ENCODE measurements at places on chromosomes 5 and 9.

DNA sequence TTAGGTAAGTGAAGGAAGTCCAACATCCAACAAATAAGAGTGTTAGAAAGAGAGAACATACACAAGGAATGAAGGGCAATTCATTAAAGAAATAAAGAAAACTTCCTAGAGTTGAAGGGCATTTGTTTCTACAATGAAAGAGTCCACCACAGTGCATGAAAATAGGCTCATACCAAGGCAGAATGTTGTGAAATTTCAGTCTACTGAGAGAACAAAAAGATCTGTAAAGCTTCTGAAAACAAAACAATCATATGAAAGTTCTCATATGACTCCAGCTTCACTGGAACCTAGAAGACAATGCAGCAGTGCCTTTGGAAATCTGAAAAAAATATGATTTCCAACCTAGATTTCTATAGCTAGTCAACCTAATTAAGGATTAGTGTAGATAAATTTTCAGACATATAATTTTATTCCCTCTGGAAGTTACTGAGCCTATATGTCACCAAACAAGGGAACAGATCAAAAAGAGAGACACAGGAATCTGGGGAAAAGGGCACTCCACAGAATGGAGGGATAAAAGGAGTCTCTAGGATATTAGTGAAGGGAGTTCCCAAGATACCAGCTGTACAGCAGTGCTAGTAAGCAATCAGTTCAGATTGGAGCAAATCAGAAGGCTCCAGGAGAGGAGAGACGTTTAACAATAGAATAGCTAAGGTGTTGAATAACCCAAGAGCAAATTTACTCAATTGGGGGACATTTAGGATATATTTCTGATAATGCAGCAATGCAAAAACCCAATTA, 5.8 kb downstream of the C5orf58 start:
- DNase-seq = no peak

DNA sequence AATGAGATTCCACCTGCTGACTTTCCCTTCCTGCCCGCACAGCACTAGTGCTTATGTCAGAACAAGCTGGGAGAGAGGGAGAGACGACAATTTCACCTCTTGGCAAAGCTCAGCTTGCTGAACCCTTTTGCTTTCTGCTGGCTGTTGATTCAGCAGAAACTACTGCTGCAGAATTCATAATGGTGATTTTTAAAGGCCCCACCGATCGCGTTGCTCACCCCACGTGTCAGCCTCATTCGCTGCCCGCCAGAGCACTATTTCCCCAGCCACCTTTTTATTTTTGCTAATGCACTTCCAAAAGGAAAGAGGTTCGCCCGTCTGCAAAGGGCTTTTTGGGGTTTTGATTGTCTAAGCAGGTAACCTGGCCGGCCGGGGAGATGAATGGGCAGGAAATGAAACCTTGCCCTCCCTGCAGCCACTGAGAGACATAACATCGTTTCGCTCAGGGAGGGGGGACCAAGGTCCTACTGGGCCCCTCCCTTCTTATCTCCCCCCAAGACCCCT, 1.3 kb downstream of the PPP2R2B start:
- DNase-seq = no peak

DNA sequence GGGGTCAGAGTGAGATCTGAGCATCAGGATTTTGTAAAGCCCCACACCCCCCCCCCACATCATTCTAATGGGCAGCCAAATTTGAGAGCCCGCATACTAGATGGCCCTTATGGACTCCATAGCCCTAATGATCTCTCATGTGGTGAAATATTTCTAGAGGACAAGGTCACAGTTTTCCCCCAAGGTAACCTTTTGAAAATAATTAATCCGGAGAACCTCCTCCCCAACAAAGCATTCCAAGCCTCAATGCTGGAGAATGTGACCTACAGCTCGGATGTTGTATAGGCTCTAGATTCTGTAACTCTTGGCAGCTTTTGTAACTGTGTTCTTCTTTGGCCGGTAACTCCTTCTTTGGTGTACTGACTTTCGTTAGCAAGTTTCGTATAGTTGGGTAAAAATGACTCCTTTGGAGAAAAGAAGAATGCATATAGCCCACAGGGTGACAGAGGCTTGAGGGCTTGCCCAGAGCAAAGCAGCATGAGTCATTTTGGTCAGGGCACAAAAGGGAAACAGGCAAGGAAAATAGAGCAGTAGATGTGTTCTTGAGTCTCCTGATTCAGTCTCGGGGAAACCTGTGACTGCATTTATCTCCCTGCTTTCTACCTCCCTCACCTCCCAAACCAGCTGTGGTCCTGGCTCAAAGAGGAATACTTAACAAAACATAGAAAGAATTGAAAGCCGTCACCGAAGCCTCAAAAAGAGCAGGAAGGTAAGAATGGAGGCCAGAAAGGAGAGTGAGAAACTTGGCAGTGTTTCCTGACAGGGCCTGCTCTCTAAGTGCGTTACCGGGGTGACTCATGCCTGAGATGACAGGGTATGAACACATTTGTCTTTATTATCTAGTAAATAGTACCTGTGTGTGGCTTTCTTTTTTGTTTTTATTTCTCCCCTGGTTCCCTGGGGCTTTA, 6.6 kb upstream of the XPA start:
- DNase-seq = no peak

DNA sequence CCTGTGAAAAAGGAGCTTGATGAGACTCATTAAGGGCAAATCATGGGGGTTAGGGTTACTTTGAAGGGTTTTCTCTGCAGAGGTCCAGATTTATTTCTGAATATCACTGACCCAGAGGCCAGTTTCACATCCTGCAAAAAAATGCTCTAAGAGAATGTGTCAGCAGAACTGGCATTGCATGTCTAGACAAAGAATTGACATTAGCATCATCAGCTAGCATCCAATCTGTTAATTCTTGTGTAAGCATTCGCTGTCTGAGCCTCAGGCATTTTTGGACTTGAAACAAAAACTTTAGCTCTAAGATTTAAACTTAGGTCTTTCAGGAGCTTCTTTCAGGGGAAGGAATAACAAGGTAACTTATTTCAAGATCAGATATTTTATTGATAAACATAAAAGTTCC, 187.9 kb upstream of the ELL2 start:
- no peak for DNase-seq

DNA sequence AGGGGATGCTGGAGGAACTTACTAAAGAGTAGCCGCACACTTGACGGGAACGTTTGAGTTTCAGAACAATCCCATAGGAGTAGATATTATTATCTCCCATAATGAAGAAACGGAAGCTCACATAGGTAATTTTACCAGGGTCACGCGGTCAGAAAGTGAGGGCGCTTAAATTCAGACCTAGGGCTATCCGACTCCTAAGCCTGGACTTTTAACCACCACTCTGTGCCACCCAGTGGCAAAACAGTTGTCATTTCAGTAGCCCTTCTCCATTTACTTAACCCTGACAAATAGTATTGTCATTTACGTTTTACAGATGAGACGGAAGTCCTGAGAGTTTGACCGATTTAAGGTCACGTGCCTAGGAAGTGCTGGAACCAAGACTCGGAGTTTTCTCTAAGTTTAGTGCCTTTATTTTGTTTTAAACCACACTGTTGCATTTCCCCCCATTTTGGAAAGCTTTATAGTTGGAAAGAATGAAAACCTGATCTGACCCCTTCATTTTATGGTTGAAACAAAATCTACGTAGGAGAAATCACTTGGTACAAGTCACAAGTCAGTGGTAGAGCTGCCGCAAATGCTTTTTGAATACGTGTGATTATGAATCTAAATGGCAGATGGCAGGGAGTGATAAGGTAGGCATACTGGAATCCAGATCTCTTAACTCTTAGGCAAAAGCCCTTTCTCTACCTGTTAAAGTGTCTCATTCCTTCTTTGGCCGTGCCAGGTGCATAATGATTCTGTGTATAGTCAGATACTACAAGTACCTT, 650 bp downstream of the MRRF start:
- DNase-seq = no peak

DNA sequence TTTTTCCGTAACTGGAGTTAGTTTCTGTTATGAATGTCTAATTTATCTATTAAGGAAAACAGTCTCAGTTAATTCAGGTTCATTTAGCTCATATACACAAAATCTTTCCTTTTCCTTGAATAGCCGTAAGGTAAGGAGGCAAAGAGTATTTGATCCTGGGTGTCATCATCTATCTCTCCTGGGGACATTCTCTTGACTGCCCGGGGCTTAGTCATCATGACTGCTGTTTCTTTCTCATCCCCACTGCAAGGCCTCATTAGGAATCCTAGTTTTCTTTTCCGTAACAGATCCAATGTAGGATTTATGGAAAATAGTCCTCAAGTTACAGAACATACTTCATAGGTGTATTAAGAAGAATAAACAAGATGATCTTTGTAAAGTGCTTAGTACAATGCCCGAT, 134.9 kb upstream of the CHD1 start:
- DNase-seq = no peak

DNA sequence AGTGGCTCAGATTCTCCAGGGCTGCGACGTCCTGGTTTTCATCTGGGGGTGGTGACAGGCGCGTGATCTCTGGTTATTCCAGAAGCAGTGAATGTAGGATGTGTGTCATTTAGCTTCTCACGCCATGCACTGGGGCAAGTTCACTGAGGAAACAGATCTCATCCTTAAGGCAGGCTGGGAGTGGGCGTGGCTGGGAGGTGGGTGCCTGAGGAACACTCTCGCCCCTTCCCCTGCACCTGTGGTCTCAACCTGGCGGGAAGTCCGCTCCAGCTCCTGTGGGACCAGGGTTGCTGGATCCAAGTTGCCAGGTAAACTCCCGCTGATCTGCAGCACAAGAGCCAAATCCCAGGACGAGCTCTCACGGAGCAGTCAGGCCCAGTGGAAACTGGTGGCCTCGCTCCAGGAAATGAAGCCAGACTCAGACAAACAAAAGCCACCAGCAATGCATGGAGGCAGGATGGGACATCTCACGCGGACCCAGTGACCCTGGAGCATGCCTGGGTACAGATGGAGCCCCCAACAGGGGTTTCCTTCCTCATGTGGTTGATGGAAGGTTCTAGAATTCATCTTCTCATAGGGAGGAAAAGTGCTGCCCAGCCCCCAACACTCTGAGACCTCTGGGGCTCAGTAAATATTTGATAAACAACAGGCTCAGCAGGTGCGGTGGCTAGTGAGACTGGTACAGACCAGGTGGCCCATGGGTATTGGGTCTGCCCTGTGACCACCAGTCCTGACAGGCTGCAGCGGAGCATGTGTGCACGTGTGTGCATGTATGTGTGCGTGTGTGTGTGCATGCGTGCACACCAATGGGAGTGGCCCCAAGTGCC, 16.3 kb upstream of the SLC12A7 start:
- no peak for DNase-seq

GRCh38 chr5:93674138-93674537, 67.3 kb downstream of the POU5F2 start:
- DNase-seq = no peak
